ENCODE measurements at places on chromosomes 3 and 15.

DNA sequence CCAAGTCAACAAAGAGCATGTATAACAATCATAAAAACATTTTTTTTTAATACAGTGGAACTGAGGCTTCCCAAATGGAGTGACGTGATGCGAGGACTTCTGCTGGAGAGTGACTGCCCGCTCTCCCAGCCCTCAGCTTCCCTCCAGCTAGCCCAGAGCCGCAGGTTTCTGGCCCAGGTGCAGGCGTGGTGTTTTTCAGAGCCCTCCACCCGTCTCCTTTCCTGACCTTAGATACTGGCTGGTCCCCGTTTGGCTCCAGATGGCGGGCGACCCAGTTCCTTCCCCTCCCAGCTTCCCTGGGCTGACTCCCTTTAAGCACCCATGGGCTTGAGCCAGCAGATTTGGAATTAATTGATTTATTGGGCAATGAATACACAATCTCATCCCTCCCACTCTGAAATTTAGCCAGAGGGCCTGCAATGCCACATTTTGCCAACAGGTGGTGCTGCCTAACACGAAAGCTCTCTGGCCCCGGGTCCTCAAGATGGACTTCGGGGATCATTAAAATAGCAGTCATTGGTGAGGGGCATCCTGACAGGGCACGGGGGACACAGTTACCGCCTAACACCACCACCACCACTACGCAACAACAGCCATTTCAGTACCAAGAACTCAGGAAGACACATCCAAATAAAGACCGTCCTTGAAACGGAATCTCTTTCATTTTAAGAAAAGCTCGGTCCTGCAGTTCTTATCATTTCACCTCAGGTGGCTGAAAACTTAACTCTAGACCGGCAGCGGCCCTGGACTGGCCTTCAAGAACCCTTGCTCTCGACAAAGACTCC, 47.5 kb upstream of the MUC4 start:
- DNase-seq, result peak; percentile 85

DNA sequence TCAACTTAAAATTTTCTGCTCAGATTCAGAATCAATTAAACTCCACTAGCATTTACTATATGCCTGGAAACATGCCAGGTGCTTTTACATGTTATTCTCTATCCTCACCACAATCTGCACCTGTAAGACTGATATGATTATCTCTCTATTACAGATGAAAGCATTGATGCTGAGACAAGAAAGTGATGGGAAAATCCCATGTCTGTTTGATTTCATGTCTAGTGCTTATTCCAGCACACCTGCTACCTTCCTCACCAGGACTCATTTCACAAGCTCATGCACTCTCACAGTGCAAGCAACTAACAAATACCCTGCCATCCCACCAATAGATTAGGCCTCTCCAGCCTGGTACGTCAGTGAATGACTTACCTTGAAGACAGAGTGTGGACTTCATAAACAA, 25.0 kb upstream of the BCL6 start:
- DNase-seq, result no peak

- no peak for DNase-seq
Observed at GRCh38 chr3:110789315-110789714, 282.3 kb upstream of the NECTIN3 start.

DNA sequence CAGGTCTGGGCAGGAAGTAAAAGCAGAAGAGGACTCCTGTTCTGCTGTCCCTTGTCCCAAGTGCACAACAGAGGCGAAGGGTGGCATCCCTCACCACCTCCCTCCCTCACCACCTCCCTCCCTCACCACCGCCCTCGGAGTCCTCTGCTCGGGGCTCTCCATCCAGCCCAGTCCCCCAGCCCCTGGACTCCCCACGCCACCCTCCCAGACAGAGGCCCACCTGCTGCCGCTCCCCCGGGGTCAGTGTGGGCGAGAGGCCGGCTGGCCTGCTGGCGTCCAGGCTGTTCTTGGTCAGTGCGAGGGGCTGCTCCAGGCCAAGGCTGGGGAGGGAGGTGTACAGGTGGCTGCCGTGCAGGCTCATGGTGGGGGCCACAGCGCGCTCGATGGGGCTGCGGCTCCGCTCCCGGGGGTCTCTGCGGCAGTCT, 79.1 kb downstream of the VGLL4 start:
- no peak for DNase-seq

DNA sequence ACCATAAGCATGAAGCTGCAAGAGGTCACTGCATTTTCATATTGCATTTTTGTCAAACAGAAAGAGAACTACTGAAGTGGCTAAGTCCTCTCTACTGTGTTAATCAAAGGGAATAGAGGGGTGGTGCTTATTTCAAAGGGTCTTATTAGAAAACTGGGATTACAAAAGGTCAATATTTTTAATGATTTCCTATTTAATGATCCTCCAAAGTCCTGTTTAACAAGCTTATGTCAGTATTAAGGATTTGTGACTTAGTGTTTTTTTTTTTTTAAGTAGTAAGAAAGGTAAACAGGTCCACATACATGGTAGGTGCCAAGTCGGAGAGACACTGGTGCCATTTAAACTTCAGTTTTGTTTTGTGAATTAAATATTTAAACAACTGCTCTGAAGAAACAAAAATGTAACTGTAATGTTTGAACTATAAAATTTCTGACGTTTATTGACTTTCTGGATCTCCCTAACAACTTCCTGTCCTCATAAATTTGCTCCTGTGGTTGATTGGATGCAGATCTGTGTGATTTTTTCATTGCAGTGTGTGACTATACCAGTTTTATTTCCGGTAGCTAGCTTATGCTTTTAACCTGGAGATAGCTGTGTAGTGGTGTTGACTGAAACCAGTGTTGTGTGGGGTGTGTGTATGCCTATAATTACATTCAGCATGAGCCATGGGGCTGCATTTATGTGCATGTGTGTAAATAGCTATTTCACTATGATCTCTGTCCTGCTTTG, 8.6 kb upstream of the CACNA1D start:
- DNase-seq, result no peak
